ENCODE measurements at places on chromosomes 2 and 18. TPM values are rescaled to one million over a fixed set of nuclear protein-coding genes. Genes with fewer than 3 reads are reported as not detected.

- no peak for DNase-seq
Observed at GRCh38 chr18:24601585-24601984, 141.1 kb downstream of the HRH4 start.

GRCh38 chr2:44392338-44392943 is 30.7 kb downstream of the CAMKMT start:
- DNase-seq = no peak

DNA sequence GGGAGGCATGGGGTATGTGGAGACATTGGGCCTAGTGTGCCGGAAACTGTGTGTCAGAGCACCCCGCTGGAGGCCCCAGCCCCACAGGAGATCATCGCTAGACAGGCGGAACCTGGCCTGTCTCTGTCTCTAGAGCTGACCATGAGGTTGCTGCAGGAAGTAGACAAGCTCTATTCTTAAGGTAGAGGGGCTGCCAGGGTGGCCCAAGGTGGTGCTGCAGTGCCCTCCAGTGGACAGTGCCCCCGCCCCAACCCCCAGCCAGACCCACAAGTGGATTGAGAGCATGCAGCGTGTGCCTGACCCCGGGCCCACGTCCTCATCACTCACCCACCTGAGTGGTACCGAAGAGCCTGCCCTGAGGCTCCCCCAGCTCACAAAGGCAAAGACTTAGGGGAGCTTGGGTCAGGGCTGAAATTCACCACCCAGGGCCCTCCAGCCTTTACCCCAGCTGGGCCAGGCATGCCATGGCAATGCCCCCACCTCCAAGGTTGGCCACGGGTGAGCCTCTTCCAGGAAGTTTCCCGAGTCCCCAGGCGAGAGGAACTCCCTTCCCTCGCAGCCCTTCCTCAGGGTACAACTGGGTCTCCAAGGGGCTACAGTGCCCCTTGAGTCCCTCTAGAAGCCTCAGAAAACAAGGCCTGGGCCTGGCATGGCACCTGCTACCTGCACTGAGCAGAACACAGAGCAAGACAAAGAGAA is 155.0 kb downstream of the TTC32 start:
- peak; percentile 32 for DNase-seq

DNA sequence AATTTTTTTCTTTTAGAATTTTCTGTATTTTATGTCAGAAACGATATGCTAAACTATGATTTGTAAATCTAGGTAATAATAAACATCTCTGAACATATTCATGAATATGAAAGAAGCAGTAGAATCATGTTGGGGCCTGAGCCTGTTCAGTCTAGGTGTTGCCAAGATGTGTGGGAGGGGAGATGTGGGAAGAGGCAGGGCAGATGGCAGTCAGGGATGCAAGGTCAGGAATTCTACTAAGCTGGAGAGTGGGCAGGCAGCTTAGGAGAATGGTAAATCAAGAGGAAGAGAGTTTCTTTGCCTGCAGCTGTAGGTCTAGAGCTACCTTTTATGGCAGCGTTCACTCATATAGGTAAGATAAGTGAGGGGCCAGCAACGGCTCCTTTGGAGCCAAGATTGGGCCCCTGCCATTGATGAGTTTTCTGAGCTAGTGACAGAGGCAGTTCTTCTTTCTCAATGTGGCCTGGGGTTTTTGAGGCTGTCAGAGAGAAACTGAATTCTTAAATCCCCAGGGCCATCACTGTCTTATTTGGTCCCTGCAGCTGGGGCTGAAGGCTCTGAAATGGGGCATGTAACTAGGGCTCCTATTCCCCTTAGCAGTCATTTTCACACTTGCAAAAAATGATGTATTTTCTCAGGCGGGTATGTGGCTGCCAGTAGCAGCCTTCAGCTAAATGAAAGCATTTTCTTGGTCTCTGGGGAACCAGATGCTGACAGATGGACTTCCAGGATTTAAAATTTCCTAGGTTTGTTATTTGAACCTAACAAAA is 232.8 kb downstream of the PIK3C3 start:
- no peak for DNase-seq

GRCh38 chr18:59340817-59341216 is 18.2 kb downstream of the LMAN1 start:
- no peak for DNase-seq

DNA sequence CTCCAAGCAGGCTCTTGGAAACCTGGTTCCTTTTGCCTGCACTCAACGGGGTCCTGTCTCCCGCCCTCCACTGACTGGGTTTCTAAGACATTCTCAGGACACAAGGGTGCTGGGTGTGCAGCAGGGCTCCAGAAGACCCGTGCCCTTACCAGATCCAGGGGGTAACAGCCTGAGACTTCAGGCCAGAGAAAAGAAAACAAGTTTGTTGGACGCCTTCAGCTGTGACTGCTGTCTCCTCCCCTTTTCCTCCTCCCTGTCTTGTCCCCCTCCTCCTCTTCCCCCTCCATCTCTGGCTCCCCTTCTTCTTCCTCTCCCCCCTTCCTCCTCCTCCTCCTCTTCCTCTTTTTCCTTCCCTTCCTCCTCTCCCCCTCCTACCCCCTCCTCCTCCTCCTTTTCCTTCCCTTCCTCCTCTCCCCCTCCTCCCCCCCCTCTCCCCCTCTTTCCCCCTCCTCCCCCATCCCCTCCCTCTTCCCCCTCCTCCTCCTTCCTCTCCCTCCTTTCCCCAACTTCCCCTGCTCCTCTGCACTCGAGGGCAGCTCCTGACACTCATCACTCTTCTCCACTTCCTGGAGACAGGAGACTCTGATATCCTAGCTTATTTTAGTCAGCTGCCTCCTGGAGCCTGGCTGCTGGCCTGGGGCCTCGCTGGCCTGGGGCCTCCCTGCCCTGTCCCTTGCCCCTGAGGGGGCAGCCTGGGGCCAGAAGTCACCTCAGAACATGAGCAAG is 12.4 kb downstream of the ADRA2B start:
- no peak for DNase-seq

PROC gene
- total RNA-seq = not detected

OTOS gene
- not detected for total RNA-seq

NEUROD1 gene
- total RNA-seq = not detected
